NCI-H510A (cell line): ENCODE measurements at places on chromosomes 1 and 21.

- peak; percentile 63 for DNase-seq
Observed at GRCh38 chr21:37829447-37829846, 86.8 kb downstream of the KCNJ6 start.

DNA sequence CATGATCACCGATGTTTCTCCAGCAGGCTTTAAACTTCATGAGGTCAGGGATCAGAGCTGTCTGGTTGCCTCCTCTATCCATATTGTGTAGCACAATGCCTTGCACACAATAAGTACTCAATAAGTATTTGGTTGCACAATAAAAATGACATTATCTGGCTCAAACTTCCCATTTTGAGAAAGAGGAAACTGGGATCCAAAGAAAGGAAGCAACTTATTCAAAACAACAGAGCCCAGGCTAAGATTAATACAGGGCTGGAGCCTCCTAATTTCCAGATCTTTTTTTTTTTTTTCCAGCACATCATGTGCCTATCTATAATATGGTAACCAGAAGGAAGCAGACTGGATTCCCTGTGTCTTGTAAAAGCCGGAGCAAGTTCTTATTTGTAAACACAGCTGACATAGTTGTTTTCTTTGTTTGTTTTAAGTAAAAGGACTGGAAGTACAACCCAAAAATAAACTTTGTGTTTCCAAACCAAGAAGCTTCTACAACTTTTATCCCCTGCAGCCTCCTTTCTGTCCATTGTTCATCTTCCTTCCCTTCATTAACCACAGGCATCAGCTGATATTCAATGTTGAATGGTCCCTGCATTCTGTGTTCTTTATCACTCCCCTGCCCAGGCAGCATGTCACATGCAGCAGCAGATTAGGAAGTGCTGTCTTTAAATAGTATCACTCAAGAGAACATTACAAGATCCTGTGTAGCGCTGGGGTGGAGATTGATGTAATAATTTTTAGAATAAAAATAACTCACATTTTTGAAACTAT, 71.2 kb upstream of the HOOK1 start:
- no peak for DNase-seq

DNA sequence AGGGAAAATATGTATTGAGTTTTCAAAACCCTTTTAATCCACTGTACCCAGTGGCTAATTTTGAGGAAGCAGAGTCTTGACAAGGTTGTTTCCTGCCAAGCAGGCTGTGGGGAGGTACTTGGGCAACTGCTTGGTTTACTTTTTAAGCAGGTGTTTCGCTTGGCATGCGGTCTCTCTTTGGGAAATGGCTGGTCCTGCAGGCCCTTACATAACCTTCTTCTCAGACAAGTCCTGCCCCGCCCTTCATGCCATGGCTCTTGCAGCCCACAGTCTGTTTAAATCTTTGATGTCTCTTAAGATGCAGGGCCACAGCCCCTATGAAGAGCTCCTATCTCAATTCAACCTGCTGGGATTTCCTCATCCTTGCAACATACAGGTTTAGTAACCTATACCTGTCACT, 36.0 kb upstream of the ABCD3 start:
- DNase-seq = no peak

GRCh38 chr1:45243476-45244343, 37.3 kb upstream of the ZSWIM5 start:
- DNase-seq = no peak

DNA sequence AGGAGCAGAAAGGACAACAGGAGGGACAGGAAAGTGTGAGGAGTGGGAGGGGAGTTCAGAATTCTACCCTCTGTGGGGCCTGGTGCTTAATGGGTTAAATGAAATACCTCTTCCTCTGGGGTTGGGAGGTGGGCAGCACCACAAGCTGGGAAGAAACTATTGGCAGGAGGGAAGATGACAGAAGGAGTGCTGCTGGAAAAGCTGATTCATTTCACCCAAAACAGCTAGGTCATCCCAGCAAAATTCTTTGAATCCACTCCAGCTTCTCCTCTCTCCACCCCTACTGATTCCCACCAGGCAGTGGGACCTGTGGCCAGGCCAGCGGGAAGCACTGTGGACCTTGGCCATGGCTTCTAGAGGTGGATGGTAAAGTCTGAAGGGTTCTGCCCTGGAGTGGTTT, 12.8 kb downstream of the BCAN start:
- no peak for DNase-seq

GRCh38 chr1:150516050-150516591, 569 bp downstream of the FALEC start:
- no peak for DNase-seq
